ENCODE measurements at places on chromosomes 11 and 22.

DNA sequence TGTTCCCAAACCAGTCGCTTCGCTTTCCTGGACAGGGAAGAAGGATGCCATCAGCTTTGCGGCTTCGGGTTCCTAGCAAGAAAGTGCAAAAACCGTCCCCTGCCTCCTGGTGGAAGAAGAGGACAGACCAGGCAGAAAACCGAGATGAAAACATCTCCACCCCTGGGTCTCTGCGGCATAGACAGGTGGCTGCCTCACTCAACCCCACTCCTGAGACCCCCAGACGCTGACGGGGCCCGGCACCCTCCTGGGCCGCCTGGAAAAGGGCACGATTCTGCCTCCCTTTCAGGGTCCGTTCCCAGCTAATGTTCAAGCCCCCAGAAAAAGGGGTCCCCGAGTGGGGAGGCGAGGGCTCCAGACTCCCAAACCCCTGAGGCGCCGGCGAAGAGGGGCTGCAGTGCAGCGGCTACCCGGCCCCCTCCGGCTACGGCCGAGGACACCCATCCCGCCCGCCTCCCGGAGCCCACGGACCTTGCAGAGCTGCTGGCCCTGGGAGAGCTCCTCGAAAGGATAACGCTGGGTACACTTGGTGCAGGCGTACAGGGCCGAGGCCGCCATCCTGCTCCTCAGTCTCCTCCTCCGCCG, 569 bp downstream of the FAM76B start:
- DNase-seq: peak; percentile 17

DNA sequence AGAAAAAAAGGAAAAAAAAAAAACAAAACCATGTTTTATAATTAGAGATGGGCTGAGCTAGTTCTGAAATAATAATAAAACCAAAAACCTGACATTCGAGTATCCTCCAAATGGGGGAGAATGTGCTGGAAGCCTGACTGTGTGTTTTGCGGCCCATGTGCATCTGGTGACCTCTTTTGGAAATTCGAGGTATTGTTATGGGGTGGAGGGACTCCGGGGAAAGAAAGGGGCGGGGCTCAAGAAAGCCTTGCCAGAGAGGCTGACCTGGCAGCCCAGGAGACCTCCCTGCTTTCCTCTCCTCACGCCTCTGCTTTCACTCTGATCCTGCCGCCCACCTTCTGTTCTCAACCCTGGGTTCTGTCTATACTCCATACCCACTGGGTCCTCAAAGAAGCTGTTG, 72.9 kb downstream of the CTTN start:
- no peak for DNase-seq

- no peak for DNase-seq
Observed at GRCh38 chr11:120126620-120127019, 11.3 kb downstream of the TRIM29 start.

GRCh38 chr22:31659246-31659645, 2.8 kb downstream of the PISD start:
- no peak for DNase-seq

DNA sequence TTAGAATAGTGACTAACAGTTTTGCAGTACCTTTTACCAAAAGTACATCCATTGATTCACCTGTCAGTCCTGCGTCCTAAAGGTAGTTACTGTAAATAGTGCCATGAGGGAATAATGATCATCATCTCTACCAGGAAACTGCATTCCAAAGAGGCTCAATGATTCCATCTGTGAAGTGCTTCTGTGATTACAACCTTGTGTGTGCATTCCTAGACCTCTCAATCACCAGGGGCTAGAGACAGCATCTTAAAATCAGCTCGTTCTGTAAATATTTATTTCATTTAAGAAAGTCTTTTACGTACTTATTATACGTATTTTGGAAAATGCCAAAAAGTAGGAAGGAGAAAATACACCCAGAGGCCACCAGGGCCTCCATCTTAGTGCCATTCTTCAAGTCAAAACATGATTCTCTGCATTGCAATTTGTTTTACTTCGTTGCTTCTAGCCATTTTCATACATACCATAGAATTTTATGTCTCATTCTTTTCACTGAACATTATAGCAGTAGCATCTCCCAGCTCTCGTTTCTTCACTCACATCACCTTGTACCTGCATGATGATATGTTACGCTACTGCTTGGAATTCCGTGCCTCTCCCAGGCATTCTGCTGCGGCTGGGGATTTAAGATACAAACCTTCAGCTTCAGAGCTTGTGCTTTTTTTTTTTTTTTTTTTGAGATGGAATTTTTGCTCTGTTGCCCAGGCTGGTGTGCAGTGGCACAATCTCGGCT, 117.0 kb downstream of the SEZ6L start:
- no peak for DNase-seq

- DNase-seq: no peak
Observed at GRCh38 chr11:73321604-73322381, 13.7 kb downstream of the ARHGEF17 start.

GRCh38 chr11:44518968-44519550, 46.4 kb upstream of the CD82 start:
- no peak for DNase-seq

DNA sequence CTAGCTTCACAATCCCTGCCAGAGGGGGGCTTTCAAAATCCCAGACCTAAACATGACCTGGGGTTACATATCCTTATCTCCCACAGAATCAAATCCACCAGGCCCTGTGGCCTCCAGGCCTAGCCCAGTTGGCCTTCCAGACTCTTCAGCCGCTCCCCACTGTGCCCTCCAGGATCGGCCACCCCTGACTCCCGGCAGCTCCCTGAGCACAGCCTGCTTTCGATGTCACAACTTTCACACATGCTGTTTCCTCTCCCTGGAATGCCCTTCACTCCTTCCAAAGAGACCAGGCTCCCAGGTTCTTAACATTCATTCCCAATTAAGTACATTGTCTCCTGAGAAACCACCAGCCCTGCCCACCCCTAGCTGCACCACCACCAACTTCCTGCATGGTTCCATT, 62.7 kb downstream of the CSNK2A3 start:
- DNase-seq: no peak

- DNase-seq: no peak
Observed at GRCh38 chr11:113876798-113877669, 1.7 kb upstream of the USP28 start.

- DNase-seq: no peak
Observed at GRCh38 chr22:35482311-35482710, 58.3 kb upstream of the RASD2 start.

GRCh38 chr11:130787092-130787616, 129.1 kb downstream of the SNX19 start:
- DNase-seq: no peak

GRCh38 chr11:133825666-133826065, 19.6 kb downstream of the SPATA19 start:
- no peak for DNase-seq

DNA sequence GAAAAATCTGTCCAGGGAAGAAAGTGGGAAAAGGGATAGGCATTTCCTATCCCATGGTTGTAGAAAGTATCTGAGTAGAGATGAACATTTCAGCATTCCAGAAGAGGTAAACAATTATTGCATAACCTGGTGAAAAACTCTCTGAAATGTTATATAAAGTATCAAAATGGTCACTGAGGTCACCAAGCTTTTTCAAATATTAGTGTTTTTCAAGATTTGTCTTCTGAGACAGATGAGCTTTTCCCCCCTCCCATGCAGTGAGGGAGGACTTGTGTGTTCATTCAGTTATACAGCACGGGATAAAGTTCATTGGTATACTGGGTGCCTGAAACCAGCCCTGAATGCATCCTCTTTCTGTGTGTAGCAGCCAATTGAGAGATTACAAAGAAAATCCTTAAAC, 1.9 kb upstream of the DEPDC7 start:
- DNase-seq: no peak

- no peak for DNase-seq
Observed at GRCh38 chr11:107840129-107840484, 18.5 kb downstream of the SLC35F2 start.

GRCh38 chr22:29883775-29884097, 762 bp downstream of the MTMR3 start:
- no peak for DNase-seq

GRCh38 chr11:89293965-89294679, 116.4 kb downstream of the TYR start:
- DNase-seq: no peak

DNA sequence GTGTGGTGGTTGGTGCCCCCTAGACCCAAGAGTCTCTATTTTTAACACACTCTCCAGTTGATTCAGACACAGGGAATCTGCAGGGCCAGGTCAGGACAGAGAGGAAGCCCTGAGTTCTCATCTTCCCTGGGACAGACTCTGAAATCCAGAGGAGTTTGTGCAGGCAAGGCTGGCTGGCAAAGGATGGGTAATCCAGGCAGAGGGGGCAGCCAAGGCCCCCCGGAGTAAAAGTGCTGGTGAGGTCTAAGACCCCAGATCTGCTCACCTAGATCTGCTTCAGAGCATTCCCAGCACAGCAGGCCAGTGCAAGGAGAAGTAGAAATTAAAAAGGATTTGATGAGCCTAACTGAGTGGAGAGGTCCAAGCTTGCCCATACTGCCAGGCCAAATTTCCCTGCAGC, 40.6 kb upstream of the MN1 start:
- no peak for DNase-seq

DNA sequence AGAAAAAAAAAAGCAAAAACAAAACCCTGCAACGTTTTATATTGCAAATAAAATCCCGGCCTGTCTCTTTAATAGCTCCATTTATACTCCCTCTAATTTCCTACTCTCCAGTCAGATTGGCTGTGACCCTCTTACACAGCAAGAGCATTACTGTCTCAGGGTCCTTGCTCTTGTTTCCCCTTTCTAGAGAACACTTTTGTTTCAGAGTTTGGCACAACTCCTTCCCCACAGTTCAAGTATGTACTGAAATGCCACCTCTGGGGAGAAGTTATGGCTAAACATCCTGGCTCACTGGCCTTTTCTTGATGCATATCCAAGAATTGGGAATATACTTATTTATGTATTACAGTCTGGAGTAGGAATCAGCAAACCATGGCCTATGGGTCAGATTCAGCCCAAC, 2.6 kb downstream of the CASP12 start:
- DNase-seq: no peak

GRCh38 chr11:122882189-122882856, at the start of gene JHY:
JHY (plus strand) TSS chr11:122882759; CDS start chr11:122885850, 3,091 bp downstream.
- DNase-seq: no peak

- no peak for DNase-seq
Observed at GRCh38 chr11:130718120-130718519, 198.2 kb downstream of the SNX19 start.

DNA sequence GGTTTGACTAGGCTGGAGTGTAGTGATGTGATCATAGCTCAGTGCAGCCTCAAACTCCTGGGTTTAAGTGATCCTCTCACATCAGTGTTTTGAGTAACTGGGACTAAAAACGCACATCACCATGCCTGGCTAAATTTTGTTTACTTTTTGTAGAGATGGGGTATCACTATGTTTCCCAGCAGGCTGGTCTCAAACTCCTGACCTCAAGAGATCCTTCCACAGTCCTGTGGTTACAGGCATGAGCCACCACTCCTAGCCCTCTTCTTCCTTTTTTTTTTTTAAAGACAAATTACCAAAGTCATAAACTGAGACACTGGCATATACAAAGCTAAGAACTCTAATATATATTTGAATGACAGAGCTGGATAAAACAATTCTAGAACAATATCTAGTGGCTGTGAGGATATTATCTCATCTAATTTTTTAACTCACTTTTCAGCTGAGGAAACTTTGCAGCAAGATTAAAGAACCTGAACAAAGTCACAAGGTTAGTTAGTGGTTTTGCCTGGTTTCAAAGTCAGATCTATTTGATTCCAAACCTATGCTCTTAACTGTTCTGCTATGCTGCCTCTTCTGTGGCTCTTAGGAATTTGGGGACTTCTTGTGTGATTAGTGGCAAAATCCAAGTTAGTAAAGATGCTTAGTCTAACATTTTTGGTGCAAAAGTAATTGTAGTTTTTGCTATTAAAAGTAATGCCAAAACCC, 95.3 kb upstream of the RAG2 start:
- no peak for DNase-seq

DNA sequence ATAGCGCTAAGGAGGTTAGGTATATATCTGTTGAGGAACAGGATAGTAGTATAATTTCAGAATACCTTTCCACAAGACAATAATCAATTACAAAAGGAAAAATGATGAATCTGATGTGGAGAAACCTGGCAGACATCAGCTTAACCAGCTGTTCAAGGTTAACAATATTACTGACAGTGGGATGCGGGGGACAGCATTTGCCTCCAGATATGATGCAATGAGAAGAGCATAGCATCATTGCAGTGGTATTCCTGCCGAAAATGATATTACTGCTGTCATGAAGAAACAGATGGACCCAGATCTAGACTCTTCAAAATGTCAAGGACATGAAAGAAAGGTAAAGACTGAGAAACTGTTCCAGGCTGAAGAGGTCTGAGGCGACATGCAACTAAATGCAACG, 49.7 kb downstream of the RBFOX2 start:
- DNase-seq: no peak

GRCh38 chr11:104163100-104164027, 583 bp downstream of the PDGFD start:
- DNase-seq: no peak

- no peak for DNase-seq
Observed at GRCh38 chr11:24122291-24122690, 374.6 kb upstream of the LUZP2 start.

GRCh38 chr11:69686856-69687255, 11.7 kb upstream of the LTO1 start:
- no peak for DNase-seq

- DNase-seq: no peak
Observed at GRCh38 chr11:86245369-86246292, 1.1 kb downstream of the EED start.

DNA sequence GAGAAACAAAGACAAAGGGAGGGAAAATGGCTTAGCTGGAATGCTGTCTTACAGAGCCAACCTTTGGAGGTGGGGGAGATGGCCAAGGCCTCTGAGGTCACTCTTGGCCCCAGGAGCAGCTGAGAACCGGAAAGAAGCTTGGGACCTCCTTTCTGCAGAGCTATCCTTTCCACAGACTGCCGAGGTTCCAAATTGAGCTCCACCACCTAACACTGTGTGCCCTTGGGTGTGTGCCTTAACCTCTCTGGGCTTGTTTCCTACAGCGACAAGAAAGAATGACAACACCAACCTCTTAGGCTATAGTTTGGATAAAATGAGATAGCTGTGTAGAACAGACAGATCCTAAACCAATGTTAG, 23.2 kb downstream of the RTN4RL2 start:
- DNase-seq: no peak

- no peak for DNase-seq
Observed at GRCh38 chr22:40290516-40290915, 55.8 kb upstream of the ADSL start.

GRCh38 chr11:78030429-78031325, 7.6 kb upstream of the KCTD14 start:
- no peak for DNase-seq
